Stromal cell of bone marrow (primary cell): ENCODE measurements at places on chromosomes 1 and 21.
A peak's percentile ranks its signal among the peaks of the same experiment; 100 is the strongest.

GRCh38 chr1:221025956-221026355 is 146.7 kb downstream of the HLX start:
- DNase-seq = no peak

- DNase-seq = no peak
Observed at GRCh38 chr1:156908541-156908940, 11.9 kb upstream of the LRRC71 start.

DNA sequence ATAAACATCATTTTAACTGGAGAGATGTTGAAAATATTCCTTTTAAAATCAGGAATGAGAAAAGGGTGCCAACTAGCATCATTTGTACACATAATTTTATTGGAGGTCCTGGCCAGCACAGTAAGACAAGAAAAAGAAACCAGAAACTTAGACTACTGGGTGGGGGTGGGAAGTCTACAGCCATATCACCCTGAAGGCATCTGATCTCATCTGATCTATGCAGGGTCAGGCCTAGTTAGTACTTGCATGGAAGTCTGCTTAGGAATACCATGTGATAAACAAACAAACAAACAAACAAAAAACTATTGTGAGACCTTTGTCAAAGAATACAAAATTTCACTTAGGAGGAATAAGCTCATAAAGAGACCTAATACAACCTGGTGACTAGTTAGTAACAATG is 54.2 kb downstream of the EIF2B3 start:
- no peak for DNase-seq

DNA sequence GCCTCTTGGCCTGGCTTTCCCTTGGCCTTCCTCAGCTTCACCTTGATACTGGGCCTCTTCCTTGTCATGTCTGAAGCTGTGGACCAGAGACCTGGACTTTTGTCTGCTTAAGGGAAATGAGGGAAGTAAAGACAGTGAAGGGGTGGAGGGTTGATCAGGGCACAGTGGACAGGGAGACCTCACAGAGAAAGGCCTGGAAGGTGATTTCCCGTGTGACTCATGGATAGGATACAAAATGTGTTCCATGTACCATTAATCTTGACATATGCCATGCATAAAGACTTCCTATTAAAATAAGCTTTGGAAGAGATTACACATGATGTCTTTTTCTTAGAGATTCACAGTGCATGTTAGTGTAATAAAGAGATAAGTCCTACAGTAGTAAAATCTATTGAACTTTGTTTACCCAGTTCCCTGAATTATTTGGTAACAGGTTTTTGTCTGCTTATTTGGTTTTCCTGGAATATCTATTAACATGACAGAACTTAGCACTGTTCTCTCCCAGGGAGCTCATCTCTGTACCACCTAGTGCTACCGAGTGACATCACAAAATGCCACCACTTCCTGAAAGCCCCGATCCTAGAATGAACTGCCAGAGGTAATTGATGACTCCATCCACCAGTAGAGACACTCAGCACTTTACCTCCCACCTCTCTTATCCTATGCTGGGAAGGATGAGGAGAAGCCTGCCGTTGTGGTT is 22.2 kb downstream of the UBE2T start:
- DNase-seq = no peak

DNA sequence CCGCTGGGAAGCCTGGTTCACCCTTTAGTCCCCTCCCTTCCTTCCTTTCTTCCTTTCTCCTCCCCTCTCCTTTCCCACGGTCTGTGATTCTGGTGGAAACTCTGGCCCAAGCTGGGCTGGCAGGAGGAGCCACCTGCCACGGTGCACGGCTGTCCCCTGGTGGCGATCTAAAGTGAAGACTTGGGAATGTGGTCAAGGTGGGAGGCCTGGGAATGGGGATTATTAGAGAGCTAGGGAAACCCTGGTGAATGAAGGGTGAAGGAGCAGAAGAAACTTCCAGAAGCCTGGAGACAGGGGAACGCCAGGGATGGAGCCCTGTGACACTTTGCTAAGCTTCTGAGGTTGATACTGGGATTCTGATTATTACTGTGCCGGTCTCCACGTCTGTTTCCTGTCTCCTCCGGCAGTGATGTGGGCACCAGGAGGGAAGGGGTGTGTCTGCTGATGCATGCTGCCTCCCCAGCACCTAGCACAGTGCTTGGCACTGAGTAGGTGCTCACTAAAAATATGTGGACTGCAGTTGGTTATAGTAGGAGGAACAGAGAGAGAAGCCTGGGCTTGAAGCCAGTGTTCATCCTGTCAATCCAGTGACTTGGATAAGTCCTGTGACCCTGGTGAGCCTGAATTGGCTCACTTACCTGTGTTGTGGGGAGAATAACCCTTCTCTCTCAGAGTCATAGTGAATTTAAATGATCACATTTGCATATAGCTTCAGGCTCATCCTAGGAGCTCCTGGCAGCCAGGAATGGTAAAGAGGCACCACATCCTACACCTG is 71.2 kb upstream of the NBPF3 start:
- DNase-seq = peak; percentile 75

- peak; percentile 13 for DNase-seq
Observed at GRCh38 chr1:28313702-28314546, 14.9 kb upstream of the MED18 start.

- peak; percentile 58 for DNase-seq
Observed at GRCh38 chr21:41786509-41786987, 19.7 kb upstream of the RIPK4 start.
